ENCODE measurements at places on chromosomes 3 and 15.
A peak's percentile ranks its signal among the peaks of the same experiment; 100 is the strongest.

- no peak for DNase-seq
Measured at GRCh38 chr3:52093756-52094545, 37.6 kb upstream of the DUSP7 start.

GRCh38 chr15:39530480-39531342 is 50.2 kb upstream of the THBS1 start:
- no peak for DNase-seq

DNA sequence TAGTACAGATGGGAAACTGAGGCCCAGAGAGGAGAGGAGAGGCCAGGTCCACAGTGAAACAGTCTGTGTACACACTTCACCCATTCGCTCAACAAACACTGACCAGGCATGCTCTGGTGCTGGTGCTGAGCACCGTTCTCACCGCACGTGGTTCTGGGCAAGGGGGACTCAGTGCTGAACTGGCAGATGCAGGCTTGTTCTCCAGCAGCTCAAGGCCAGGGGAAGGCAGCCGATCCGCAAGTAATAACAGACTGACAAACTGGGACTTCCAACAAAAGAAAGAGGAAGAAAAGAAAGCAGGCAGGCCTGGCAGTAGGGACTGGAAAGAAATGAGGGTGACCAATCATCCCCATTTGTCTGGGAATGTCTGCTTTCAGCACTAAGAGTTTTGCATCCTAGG is 25.6 kb upstream of the LINGO1 start:
- no peak for DNase-seq

- no peak for DNase-seq
Measured at GRCh38 chr3:158121295-158121694, 11.4 kb downstream of the RSRC1 start.

DNA sequence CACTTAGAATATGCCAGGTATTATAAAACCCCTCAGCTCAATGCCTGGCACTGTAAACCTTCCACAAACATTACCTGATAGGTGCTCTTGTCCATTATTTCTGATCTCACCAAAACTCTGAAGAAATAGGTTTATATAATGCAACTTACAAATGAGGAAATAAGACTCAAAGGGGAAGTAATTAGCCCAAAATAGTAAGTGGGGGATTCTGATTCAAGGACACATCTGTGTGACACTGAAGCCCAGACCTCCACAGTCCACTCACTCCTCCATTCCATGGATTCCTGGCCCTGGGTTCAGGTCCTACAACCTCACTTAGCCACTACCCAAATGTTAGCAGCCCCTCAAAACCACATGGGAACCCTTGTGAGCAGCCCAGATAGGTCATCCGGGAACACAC is 49.9 kb downstream of the TRANK1 start:
- DNase-seq: no peak

- DNase-seq: no peak
Measured at GRCh38 chr3:98761643-98762229, 1.4 kb upstream of the ST3GAL6 start.

- DNase-seq: no peak
Measured at GRCh38 chr15:93121107-93121506, 32.1 kb upstream of the RGMA start.

DNA sequence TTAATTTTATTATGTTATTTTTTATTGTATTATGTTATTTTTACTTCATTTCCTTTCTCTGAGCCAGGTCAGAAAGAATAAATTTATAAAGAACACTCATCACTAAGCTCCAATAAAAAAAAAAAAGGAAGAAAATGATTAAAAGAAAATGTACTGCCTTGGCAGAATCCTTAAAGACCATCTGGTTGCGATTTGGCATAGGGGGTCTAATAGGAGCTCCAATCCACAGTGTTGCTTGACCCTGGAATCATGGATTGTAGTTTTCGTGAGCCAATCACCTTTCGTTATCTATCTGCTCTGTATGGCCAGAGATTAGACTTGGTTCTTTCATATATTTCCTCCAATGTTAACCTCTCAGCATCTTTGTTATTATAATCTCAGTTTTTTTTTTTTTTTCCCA is 421.8 kb upstream of the MCTP2 start:
- no peak for DNase-seq

GRCh38 chr15:68598171-68599152 is 19.7 kb downstream of the CORO2B start:
- no peak for DNase-seq

- no peak for DNase-seq
Measured at GRCh38 chr3:146948186-146948585, 343.0 kb upstream of the PLSCR5 start.

DNA sequence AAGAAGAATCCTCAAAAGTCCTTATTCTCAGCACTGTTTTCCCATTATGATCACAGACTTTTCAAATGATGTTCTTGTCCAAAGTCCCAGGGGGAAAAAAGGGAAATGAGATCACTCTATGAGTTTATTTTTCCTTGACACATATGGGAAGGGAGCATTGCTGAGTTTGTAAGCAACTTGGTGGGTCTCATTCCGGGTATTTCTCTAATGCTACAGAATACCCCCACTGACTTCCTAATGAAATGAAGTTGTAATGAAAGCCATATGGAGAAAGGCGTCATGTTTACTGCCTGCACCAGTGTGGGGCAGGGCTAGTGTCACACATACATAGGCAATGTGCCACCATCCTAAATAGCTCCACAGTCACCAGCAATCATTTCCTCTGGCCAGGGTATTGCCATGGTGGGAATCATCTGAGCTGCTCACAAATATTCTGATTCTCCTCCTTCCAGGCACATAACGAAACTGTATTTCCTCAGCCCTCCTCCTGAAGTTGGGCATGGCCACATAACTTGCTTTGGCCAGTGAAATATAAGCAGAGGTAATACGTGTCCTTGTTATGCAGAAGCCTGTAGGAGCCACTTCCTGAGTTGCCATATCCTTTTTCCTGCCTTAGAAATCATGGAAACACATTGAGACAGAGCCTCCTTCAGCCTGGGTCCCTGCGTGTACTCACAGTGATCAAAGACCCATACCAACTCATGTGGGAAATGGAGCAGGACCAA is 41.0 kb upstream of the C15orf61 start:
- DNase-seq: no peak

GRCh38 chr15:80066912-80067311 is 7.4 kb downstream of the ZFAND6 start:
- no peak for DNase-seq

DNA sequence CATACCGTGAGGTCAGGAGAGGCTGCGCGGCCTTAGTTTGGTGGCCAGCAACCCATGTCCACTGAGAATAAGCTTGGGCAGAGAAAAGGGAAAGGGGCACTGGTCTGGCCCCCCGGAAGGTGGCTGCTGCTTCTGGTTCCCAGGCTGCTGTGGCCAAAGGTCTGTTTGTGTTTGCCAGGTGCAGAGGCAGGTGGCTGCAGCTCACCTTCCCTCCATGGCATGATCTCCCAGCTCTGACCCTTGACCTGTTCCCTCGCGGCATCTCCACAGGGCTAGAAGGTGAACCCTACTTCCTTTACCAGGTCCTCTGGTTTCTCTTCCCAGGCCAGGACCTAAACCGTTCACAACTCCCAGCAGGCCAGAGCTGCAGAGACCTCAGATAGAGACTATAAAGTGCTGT is 13.8 kb downstream of the VPS18 start:
- peak; percentile 63 for DNase-seq

DNA sequence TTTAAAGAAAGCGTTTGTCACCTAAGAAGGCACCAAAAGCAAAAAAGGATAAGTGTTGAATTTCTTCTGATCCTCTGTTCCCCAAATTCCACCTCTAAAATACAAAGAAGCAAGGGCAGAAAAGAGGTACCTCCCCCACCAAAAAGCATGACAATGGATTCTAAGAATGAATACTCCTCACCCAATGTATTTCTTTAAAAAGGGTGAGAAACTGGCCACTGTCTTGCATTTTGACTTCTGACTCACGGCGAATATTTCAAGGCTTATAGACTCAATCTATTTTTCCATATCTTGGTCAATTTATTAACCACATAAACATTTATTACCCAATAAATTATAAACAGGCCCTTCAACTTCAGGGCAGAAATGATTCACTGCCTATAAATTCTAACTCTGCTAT is 131.1 kb downstream of the NR1I2 start:
- DNase-seq: no peak

DNA sequence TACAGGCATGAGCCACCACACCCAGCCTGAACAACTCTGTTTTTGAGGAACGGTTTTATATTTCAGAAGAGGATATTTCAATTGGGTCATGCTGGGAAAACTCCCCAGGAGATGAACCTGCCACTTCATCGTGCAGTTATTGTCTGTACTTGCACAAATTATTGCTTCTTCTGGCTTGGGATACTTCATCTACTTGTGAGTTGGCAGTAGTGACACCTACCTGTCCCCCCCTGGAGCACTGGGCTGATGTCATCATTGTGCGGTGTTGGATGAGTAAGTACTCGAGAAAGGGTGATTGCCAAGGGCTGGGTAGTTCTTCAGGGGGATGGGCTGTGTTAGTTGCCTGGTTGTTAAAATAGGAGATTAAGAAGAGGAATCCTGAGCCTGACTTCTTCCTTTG is 85.1 kb upstream of the SAMMSON start:
- no peak for DNase-seq
